Inflammatory macrophage treated with lipopolysaccharide for 1 hour (primary cell): ENCODE measurements at places on chromosomes 6 and 20.

- DNase-seq, result no peak
Measured at GRCh38 chr6:135906542-135906941, 55.0 kb downstream of the PDE7B start.

DNA sequence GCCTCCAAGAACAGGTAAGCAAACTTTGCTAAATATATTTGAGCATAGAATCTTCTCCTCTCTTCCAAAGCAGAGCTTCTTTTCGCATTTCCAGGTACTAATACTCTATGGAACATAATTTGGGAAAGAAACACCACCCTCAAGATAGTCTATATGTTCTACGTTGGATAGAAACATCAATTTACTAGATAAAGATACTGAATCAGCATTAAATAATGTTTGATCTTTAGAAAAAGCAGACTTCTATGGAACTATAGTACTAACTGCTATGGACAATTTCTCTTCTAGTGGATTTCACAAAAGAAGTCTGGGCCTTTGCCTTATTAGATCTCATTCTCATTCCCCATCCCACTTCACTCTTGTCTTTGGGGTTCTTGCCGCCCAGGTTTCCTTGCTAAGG, 103.0 kb downstream of the CDK19 start:
- no peak for DNase-seq

- DNase-seq, result no peak
Measured at GRCh38 chr6:107691062-107691751, 132.9 kb downstream of the SCML4 start.

- no peak for DNase-seq
Measured at GRCh38 chr20:37194621-37195417, 15.5 kb upstream of the MROH8 start.

DNA sequence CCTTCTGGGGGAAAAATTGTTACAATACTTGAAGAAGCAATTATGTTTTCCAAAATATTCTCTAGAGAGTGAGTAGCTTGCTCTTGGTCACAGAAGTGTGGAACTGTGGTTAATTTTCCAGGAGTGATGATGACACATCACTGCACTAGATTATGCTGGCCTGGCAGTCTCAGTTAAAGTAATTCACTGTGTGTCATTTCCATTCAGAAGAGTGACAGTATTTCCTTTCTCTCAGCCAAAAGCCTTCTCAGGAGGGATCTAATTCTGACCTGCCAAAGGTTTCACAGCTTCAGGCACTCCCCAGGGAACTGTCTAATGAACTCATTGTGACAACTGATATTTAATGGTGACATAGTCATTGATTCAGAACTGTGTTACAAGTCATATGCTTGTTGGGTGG, 517.5 kb downstream of the TBC1D32 start:
- DNase-seq, result no peak

- no peak for DNase-seq
Measured at GRCh38 chr20:12435268-12435667, 517.6 kb downstream of the BTBD3 start.

- no peak for DNase-seq
Measured at GRCh38 chr6:12968290-12968689, 251.7 kb downstream of the PHACTR1 start.

GRCh38 chr20:37920270-37920669, 17.3 kb downstream of the VSTM2L start:
- no peak for DNase-seq

DNA sequence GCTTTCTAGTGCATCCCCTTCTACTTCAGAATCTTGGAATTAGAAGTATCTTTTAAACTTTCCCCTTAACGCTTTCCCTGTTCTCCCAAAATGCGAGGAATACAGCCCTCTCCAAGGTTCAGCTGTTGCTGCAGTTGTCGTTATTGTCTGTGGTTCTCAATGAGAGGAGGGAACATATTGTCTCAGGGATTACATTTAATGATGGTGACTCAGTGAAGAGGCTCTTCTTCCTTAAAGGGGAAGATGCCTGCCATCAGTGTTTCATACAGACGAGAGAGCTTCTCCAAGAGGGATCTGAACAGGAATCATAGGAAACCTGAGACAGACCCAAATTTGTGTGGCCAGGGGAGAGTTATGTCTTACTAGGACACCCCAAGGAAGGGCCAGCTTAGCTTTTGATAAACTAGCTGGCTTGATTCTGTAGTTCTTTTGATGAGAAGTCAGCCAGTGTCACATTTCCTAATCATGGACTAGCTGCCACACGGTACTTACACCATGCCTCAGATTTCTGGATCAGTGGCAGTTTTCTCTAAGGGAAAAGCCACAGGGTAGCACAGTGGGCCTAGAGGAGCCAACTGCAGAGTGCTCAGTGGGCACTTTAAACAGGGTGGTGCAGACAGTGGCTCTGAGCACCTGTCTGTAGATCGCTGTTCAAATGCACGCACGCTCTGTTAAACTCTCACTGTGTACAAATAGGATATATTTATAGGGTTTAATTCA, 59.7 kb upstream of the TMEM181 start:
- DNase-seq, result no peak

DNA sequence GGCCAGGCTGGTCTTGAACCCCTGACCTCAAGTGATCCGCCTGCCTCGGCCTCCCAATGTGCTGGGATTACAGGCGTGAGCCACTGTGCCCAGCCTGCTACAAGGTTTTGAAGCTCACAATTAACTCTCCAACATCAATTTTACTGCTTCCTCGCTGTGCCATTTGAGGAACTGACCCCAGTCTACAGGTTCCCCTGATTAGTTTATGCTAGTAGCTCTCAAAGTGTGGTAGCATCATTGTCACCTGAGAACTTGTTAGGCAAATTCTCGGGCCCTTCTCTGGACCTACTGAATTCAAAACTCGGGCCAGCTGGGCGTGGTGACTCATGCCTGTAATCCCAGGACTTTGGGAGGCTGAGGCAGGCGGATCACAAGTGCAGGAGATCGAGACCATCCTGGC, 49.4 kb downstream of the MCUR1 start:
- no peak for DNase-seq

- DNase-seq, result no peak
Measured at GRCh38 chr6:88008411-88008810, 39.2 kb upstream of the SPACA1 start.

- DNase-seq, result no peak
Measured at GRCh38 chr20:45670139-45670538, at the start of gene WFDC11. Gene WFDC11 (minus strand): TSS chr20:45670239. CDS start chr20:45650600, 19,639 bp downstream.

GRCh38 chr20:11429168-11429567, 488.5 kb upstream of the BTBD3 start:
- no peak for DNase-seq

DNA sequence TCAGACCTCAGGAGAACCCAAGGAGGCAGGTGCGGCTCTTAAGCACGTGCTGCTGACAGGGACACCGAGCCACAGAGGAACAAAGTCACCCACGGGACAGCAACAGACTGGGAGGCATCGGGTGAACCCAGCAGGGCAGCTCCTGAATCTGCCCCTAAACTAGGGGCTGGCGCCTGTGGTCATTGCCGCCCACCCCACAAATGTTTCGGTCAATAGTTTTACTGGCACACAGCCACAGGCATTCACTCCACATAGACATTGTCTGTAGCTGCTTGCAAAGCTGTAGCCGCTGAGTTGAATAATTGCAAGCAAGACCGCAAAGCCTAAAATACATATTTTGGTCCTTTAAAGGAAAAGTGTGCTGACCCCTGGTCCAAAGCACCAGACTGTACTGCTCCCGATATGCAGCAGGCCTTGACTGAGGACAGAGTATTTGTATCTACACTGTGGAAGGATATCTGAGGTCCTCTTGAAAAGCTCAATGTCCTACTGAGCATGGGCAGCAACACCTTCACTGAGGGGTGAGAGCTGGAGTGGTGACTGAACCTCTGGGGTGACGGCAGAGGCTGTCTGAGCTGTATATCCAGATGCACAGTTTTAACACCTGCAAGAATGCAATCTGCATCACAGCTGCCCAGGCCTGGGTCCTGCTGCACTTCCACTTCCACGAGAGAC, 310.3 kb downstream of the THBS2 start:
- no peak for DNase-seq

- DNase-seq, result peak; percentile 40
Measured at GRCh38 chr20:46757754-46758678, 48.6 kb downstream of the SLC2A10 start.

GRCh38 chr6:119129148-119129967, 50.9 kb upstream of the FAM184A start:
- DNase-seq, result peak; percentile 94

GRCh38 chr6:31935021-31935420, 7.5 kb downstream of the C2 start:
- DNase-seq, result peak; percentile 31

- DNase-seq, result no peak
Measured at GRCh38 chr6:135852746-135853145, 1.2 kb downstream of the PDE7B start.

DNA sequence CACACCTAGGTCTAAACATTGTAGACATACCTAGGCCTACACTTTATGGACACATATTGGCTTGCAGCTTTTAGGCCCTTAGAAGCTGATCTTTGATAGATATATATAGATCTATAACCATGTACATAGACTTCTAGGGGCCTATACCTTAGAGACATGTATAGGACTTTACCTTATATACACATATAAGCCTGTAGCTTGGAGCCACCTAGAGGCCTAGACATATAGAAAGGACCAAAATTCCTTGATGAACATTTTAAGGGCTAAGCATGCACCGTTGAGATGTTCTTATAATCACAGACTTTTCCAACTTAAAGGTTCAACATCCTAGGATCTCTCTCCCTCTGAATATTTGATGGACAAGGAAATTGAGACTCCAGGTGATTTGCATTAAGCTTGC, 371.7 kb upstream of the SASH1 start:
- DNase-seq, result no peak

- DNase-seq, result no peak
Measured at GRCh38 chr20:61925555-61926252, 140.0 kb downstream of the TAF4 start.

- DNase-seq, result no peak
Measured at GRCh38 chr6:113876695-113877094, 19.6 kb downstream of the MARCKS start.

GRCh38 chr20:25139029-25139705, 56.3 kb upstream of the ENTPD6 start:
- no peak for DNase-seq

GRCh38 chr20:433300-433975, 25.3 kb downstream of the RBCK1 start:
- peak; percentile 96 for DNase-seq
